DMS 273 treated with DMSO at 0.1 percent for 48 hours (cell line): ENCODE measurements at places on chromosomes 3 and 15.

DNA sequence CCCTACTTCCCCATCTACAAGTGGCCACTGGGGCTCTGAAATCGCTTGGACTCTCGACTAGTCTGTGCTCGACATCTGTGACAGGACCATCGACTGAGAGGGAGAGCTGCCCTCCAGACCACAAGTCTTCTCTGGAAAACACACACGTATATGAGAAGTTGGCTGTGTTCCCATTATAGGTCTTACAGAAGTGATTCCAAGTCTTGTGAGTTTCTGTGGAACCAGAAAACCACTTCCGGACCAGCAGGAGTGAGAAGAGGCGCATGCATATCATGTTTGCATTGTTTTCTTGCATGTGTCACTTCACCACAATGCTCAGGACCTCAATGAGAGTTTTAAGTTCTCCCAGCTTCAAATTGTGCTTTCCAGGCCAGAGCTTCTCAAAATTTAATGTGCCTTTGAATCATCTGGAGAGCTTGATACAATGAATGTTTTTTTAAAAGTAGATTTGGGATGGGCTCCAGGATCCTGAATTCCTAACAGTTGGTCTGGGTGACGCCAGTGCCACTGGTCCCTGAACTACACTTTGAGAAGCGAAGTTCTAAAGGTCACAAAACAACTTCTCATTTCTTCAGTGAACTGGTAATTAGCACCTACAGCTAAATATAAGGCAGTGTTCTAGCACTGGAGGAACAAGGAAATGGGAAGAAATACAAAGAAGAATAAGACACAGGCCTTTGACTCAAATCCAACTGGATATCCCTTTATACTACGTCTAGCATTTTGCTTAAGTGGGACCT is 15.7 kb downstream of the LIPC start:
- no peak for DNase-seq

DNA sequence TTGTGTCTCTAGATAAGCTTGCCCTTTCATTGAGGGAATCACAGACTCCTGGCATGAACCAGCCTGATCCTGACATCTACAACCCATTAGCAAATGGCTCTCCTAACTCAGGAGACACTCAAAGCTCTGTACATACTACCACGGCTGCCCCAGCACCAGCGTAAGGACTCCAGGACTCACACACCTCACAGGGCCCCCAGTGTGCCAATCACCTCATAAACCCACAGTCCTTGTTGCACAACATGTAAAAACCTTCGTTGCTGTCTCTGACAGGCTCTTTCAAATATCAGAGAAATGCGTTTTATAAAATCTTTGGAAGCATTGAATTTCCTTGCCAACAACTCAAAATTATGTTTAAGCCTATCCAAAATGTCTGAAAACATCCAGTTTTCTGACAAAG is 7.3 kb downstream of the FYCO1 start:
- no peak for DNase-seq

DNA sequence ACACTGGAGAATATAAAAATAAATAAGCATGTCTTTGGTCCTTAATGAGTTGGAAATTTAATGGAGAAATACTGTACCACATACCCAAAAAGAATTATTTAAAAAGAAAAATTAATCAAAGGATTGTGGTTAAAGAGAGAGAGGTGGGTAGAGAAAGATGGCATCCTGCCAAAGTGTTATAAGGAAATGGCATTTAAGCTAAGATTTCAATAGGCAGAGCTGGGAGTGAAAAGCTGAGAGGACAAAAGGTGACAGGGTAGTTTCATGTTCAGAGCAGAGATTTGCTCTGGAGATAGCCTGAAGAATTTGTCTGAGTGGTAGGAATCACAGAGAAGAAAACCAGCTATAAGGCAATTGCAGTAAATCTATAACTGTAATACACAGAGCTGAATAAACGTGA is 181.0 kb downstream of the SI start:
- no peak for DNase-seq

- no peak for DNase-seq
Observed at GRCh38 chr3:194119831-194120590, 15.9 kb upstream of the HES1 start.

GRCh38 chr3:155086051-155086450 is 5.9 kb downstream of the MME start:
- DNase-seq, result no peak

DNA sequence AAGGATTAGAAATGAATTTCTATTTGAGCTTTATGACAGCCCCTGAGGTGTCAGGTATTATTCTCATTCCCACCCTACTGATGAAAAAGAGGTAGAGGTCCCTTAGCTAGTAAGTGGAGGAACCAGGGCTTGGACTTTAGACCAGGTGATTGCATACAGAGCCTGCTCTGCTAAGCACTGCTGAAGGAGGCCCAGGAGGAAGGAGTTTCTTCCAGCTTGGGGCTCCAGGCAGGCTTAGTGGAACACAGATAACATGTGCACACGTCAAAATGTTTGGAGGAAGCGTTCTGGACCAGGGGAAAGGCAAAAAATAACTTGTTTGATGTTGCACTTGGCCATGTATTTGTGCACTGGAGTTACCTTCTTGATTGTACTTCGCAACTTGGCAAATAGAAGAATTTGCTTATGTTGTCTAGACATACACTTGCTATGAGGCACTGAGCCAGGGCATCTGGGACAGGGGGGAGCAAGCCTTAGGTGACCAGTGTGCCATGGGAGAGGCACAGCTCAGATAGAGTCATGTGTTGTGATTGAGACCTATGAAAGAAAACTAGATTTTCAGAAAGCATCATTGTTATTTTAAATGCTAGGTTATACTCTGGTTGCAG is 22.4 kb downstream of the IFT122 start:
- no peak for DNase-seq
